Stimulated activated naive B cell treated with anti-CD40 and anti-IgM and Interleukin-4, amounts not matched to agents 10 μg/mL and 1 μg/mL and 100 μg/mL, for 72 hours (primary cell): ENCODE measurements at places on chromosomes 13 and 19.

GRCh38 chr13:110132225-110132982 lies 174.6 kb downstream of the COL4A1 start:
- H3K4me1 ChIP-seq: peaks cover 8% of the 10 kb centered on the region
- H3K27ac ChIP-seq: no peak overlapping the region
- no peak overlapping the region for H3K4me3 ChIP-seq
- peaks cover 10% of the 10 kb centered on the region for H3K27me3 ChIP-seq
- DNase-seq: no peak

- H3K4me1 ChIP-seq: no peaks in the 10 kb centered on the region
- H3K36me3 ChIP-seq: no peaks in the 10 kb centered on the region
- H3K27ac ChIP-seq: no peak overlapping the region
- H3K4me3 ChIP-seq: no peak overlapping the region
- no peak for DNase-seq
- peaks cover 23% of the 10 kb centered on the region for H3K27me3 ChIP-seq
These were observed 131.5 kb upstream of the GJB6 start for GRCh38 chr13:20363603-20364002.

DNA sequence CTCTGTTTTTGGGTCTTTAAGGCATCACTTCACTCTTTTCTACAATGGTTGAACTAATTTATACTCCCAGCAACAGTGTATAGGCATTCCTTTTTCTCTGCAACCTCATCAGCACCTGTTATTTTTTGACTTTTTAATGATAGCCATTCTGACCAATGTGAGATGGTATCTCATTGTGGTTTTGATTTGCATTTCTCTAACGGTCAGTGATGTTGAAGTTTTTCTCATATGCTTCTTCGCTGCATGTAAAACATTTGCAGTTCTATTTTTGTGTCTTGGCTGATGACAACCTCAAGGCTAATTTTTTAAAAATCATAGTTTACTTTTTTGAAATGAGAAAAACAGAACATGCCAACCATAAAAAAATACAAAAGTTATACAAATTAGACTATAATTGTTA lies 258.2 kb upstream of the EDNRB start:
- no peak for DNase-seq
- no peaks in the 10 kb centered on the region for H3K4me1 ChIP-seq
- H3K27me3 ChIP-seq: no peaks in the 10 kb centered on the region
- H3K4me3 ChIP-seq: no peak overlapping the region

DNA sequence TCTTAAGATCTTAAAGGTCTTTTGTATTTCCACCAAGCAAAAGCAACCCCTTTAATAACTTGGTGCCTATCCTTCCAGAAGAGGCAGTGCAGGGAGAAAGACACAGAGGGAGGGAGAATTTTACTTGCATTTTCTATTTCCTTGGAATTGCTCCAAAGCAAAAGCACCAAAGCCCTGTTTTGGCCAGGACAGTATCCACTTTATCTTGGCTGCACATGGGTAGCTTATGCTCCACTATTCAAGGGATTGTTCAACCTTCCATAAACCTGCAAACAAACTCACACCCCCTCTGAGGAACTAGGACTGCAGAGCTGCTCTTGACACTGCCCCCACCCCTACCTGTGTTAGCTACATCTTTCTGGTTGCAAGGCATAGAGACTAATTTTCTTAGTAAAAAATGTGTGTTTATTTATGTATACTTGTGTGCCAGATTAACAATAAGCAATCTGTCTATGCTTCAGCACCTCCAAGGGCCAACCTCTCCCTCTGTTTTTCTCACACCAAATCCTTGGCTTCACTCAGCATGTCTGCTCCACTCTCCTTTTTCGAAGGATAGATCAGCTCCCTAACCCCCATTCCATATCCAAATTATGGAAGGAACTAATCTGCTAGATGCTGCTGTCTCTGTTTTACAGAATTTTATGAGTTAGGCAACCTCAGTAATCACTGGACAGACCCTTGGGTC lies 68.1 kb upstream of the KLF12 start:
- H3K27ac ChIP-seq: no peak overlapping the region
- H3K4me1 ChIP-seq: no peaks in the 10 kb centered on the region
- H3K27me3 ChIP-seq: peaks cover 12% of the 10 kb centered on the region
- no peak overlapping the region for H3K4me3 ChIP-seq
- DNase-seq: no peak

DNA sequence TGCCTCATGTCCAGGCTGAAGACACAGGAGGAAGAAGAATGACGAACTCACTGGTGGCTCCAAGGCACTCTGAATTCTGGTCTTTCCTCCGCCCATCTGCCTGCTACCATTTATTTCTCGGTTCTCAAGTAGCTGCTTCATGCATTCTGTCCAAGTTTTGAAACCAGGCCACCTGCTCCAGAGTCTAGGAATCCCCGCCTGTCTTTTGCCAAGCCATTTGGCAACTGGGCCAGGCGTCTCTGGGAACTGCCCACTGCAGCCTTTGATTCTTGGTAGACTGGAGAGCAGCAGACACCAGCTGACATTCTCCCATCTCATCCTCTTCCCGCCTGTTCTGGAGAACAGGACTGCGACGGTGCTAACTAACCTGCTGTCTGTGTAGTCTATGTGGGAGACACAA lies 10.8 kb downstream of the SLC35E1 start:
- no peak for DNase-seq
- no peak overlapping the region for H3K27ac ChIP-seq
- H3K4me1 ChIP-seq: peaks cover 3% of the 10 kb centered on the region
- H3K4me3 ChIP-seq: no peak overlapping the region

GRCh38 chr13:39452834-39453233 lies 150.2 kb downstream of the LHFPL6 start:
- H3K4me1 ChIP-seq: peaks cover 17% of the 10 kb centered on the region
- H3K27ac ChIP-seq: no peak overlapping the region
- H3K27me3 ChIP-seq: peaks cover under 1% of the 10 kb centered on the region
- no peak for DNase-seq
- no peaks in the 10 kb centered on the region for H3K36me3 ChIP-seq

GRCh38 chr19:16342002-16342715 lies 17.5 kb downstream of the KLF2 start:
- DNase-seq: peak; percentile 80
- H3K4me3 ChIP-seq: peak overlapping the region; percentile 66
- H3K4me1 ChIP-seq: peaks cover 57% of the 10 kb centered on the region
- H3K27ac ChIP-seq: peak overlapping the region; percentile 97

DNA sequence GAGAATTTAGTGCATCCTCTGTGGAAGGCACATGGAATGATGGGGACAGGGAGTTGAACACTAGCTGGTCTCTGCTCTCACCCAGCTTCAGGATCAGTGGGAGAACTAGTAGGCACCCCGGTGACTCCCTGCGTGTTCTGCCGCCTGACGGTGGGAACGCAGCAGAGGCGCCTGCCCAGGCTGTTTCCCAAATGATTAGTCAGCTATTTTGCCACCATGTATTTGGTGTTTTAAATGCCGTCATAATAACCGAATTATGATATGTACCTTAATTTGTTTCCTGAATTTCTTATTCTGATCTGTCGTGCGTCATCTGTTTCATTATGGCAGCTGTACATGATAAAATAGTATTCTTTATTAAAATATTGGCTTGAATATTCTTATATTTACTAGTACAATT lies 115.9 kb upstream of the GJB6 start:
- H3K4me3 ChIP-seq: no peak overlapping the region
- peaks cover 3% of the 10 kb centered on the region for H3K27me3 ChIP-seq
- DNase-seq: no peak
- H3K27ac ChIP-seq: no peak overlapping the region
- no peaks in the 10 kb centered on the region for H3K36me3 ChIP-seq

DNA sequence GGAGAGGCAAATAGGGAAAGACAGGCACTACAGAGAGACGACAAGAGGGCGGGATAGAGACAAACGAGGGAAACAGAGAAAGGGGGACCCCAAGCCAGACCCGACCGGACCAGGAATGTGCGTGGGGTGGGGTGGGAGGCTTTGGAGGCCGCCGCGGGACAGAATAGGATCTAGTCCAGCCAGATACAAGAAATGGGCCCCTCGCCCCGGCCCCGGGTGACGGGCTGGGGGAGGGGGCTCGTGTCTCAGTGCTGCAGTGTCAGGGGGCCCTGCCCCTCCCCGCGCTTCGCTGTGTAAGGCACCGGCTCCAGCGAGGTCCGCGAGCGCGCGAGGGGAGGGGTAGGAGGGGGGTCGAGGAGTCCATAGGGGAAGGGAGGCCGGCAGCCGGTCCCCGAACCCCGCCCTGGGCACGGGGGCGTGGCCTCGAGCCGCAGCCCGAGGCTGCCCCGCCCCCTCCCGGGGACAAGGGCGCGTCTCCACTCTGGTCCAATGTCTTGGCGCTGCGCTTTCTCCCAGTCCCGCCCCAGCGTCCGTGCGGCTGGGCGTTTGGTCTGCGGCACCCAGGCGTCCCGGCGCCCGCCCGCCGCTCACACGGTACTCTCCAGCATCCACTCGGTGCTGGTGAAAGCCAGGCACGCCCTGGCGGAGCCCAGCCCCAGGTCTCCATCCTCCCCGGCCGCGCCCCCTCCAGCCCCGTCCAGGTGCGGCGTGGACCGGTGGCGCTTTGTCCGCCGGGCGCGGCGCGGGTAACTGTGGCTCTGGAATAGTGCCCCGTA lies 11.0 kb downstream of the IFNL1 start:
- H3K36me3 ChIP-seq: peaks cover 13% of the 10 kb centered on the region
- no peak overlapping the region for H3K27ac ChIP-seq
- H3K27me3 ChIP-seq: no peaks in the 10 kb centered on the region
- H3K4me1 ChIP-seq: peaks cover 8% of the 10 kb centered on the region

DNA sequence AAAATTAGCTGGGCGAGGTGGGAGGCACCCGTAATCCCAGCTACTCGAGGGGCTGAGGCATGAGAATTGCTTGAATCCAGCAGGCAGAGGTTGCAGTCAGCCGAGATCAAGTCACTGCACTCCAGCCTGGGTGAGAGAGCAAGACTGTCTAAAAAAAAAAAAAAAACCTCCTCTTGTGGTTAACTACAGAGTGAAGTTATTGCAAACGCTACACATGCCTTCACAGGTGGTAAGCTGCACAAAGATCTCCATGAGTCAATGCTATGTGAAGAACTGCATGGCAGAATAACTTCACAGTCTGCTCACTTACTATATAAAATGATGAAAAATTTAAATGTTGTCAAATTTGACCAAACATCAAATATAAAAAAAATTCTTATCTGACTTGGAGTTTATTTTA lies 436.8 kb downstream of the FGF14 start:
- H3K4me3 ChIP-seq: no peak overlapping the region
- no peaks in the 10 kb centered on the region for H3K36me3 ChIP-seq
- peaks cover 14% of the 10 kb centered on the region for H3K27me3 ChIP-seq
- H3K27ac ChIP-seq: no peak overlapping the region
- no peak for DNase-seq

GRCh38 chr19:5149508-5149907 lies 180.6 kb downstream of the KDM4B start:
- no peaks in the 10 kb centered on the region for H3K27me3 ChIP-seq
- peaks cover 11% of the 10 kb centered on the region for H3K4me1 ChIP-seq
- H3K27ac ChIP-seq: no peak overlapping the region
- H3K36me3 ChIP-seq: peaks cover 47% of the 10 kb centered on the region
- no peak overlapping the region for H3K4me3 ChIP-seq

- H3K4me1 ChIP-seq: peaks cover 10% of the 10 kb centered on the region
- no peak overlapping the region for H3K27ac ChIP-seq
- H3K4me3 ChIP-seq: no peak overlapping the region
These were observed 113.2 kb upstream of the MCF2L start for GRCh38 chr13:112855859-112856258.

GRCh38 chr19:892243-892893 lies 619 bp downstream of the MED16 start:
- peaks cover 30% of the 10 kb centered on the region for H3K36me3 ChIP-seq
- peak overlapping the region; percentile 97 for H3K27ac ChIP-seq
- peak overlapping the region; percentile 89 for H3K4me3 ChIP-seq
- H3K4me1 ChIP-seq: peaks cover 18% of the 10 kb centered on the region
- DNase-seq: no peak
